Stimulated activated CD4-positive, alpha-beta T cell treated with anti-CD3 and anti-CD28 coated beads, Interleukin-15, amount 100 ng/mL, for 24 hours (primary cell): ENCODE measurements at places on chromosomes 5 and 9.

GRCh38 chr9:27341545-27342294 lies 44.8 kb upstream of the EQTN start:
- DNase-seq, result no peak

DNA sequence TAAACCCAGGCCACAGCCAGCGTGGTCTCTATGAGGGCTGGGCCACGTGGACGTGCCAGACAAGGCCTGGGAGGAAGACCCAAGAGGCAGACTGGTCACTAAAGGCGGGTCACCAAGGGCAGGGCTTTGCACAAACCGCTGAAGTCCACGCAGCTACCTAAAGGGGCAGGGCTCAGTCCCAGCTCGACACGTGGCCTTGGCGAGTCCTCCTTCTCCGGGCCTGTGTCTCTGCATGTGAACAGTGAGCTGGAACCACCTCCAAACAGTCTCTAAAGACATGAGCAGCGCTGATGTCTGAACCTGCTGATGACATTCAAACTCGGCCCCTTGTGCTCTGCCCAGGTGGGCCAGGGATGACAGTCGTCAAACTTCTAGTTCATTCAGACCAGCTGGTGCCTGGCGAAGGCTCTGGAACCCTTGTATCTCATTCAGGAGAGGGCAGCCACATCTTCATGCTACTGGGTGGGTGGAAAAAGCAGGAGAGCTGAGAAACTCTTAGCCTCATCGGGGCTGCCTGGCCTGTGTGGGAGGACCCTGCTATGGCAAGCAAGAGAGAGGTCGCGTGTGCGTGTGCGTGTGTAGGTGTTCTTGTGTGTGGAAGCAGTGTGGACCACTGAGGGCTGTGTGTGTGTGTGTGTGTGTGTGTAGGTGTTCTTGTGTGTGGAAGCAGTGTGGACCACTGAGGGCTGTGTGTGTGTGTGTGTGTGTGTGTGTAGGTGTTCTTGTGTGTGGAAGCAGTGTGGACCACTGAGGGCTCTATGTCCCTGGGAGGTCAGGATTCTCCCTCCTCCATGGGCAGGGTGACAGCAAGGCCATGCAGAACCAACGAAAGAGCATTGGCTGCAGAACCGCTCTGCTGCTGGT lies 14.1 kb upstream of the SLC25A51 start:
- no peak for DNase-seq

DNA sequence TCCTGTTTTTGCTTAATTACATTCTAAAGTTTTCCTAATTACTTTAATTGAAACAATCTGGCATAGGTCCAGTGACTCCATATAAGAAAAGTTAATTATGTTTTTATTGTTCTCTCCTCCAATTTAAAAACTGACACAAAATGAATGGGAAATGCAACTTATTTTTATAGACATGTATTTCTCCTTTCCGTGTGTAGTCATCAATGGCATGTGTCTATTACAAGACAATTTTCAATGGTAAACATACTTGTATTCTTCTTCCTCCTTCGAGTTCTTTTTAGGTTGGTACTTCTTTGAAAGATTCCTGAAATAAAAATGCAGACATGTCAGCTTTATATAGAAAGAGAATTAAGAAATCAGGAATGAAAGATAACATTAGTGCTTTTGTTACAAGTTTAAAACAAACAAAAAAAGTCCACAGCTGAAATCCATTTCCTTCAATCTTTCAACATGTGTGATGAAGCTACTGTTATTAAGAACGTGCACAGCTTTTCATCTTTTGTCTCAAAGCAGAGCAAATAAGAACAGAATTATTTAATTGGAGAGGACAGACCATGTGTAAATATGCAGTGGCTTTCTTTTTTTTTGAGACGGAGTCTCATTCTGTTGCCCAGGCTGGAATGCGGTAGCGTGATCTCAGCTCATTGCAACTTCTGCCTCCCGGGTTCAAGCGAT lies 63.8 kb downstream of the FNBP1 start:
- no peak for DNase-seq

DNA sequence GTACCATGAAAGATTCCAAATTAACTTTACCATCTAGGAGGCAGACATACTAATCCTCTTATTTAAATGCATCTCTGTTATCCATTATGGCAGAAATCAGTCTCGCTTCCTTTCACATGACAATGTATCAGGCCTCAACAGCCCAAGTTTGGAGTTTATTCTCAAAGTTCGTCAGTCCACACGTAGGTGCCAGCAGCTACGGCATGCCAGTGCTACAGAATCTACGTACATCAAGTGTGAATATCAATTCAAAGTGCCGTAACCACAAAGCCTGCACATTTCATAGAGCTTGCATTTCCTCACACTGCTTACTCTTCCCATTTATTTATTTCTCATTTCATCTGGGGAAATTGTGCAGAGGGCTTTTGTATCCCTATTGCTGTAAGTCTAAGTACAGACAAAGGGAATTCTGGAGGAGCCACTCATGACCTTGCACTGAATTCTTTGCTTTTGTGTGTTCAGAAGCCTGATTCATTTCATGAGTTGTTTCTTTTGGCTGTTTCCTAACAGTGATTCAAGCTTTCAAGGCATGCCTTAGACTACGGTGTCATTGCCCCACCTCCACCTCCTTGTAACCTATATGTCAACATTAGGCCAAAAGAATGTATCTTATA lies 10.0 kb downstream of the ENC1 start:
- no peak for DNase-seq

DNA sequence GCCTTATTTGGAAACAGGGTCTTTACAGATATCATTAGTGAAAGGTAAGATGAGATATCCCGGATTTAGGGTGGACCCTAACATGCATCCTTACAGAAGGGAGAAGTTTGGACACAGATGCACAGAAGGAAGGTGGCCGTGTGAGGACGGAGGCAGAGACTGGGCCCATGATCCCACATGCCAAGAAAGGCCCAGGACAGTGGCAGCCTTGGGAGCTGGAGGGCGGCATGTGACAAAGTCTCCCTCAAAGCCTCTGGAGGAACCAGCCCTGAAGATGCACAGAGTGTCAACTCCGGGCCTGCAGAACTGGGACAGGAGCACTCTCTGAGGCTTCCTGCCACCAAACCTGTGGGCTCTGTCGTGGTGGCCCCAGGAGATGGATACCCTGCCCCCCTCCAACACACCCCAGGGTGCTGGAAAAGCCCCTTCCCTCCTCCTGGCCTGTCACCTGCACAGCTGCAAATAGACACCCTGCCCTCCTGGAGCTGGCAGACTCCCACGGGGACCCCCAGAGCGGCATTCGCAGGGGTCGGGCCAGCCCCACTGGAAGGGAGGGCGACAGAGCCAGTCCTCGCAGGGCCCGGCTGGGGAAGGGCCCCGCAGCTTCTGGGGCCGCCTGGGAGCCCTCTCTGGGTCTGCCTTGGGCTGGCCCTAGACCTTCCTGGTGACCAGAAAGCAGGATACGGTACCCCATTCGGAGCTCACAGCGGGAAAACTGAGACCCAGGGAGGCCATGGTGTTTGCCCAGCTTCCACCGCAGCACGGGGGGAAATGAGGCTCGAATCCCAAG lies 7.9 kb downstream of the NACC2 start:
- no peak for DNase-seq

- DNase-seq, result no peak
These were observed 87.7 kb downstream of the NSUN2 start for GRCh38 chr5:6545036-6545693.

GRCh38 chr5:160960592-160960991 lies 108.6 kb upstream of the ATP10B start:
- no peak for DNase-seq

GRCh38 chr9:84919440-84919839 lies 249.9 kb downstream of the NTRK2 start:
- no peak for DNase-seq

DNA sequence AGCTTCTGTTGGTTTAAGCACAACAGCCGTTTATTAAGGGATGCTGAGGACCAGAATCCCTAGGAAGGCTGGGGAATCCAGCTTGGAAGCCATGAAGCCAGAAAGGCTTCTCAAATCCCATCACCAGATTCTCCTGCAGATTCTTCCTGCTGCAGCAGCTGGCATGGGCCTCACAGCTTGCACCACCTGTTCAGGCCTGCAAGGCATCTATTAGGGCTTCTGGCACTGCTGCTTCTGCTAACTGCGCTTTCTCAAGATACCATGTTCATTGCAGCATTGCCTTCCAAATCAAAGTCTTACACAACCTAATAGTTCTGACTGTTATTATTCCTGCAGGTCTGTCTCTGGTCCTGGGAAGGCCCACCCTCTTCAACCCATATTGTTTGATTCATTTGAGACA lies 51.2 kb upstream of the ZNF366 start:
- no peak for DNase-seq
